ENCODE measurements at places on chromosomes 12 and 14.
A peak's percentile ranks its signal among the peaks of the same experiment; 100 is the strongest.

DNA sequence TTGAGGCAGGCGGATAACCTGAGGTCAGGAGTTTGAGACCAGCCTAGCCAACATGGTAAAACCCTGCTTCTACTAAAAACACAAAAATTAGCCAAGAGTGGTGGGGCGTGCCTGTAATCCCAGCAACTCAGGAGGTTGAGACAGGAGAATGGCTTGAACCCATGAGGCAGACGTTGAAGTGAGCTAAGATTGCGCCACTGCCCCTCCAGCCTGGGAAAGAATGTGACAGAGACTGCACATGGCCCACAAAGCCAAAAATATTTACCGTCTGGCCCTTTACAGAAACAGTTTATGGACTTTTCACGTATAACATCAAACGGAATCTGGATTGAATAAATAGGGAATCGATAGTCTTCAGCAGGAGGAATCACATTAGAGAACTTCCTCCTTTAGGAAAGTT, 3.5 kb downstream of the RSRC2 start:
- DNase-seq: no peak

DNA sequence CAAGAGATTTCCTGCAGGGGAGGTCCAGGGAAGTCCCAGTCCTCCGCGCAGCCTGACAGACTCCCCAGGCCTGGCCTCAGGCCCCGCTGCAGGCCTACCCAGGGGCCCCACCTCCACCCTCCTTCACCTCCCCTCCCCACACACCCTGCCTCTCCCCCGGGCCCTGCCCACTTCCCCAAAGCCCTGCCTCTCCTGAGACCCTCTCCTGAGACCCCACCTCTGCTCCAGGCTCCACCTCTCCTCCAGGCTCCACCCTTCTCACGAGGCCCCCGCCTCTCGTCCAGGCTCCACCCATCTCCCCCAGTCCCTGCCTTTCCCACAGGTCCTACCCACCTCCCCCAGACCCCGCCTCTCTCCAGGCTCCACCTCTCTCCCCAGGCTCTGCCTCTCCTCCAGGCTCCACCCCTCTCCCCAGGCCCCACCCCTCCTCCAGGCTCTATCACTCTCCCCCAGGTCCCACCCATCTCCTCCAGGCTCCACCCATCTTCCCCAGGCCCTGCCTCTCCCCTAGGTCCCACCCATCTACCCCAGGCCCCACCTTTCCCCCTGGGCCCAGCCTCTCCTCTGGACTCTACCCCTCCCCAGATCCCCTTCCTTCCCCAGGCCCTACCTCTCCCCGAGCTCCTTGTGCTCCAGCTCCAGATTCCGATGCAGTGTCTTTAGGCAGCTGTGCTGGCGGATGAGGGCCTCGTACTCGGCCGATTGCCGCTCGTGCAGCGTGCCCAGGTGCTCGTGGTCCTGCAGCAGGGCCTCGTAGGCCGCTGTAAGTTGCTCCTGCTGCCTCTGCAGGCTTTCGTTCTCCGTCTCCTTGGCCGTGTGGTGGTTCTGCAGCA, 58.8 kb upstream of the GPR68 start:
- DNase-seq: peak; percentile 71

DNA sequence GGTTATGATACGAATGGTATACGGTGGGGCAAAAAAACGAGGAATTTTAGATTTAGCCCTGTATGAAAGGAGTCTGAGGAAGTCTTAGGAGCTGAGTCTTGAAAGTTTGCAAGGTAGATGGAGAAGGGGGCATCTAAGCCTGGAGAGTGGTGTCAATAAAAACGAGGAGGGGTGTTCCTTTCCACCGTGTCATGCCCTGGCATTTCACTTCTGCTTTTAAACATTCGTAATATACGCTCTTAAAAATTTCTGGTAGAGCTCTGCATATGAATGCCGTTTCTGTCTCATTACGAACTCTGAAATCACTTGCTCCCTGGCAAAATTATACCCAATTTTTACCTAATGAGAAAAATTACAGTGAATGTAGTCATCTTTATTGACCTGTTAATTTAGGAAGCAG, 170.2 kb downstream of the ERC1 start:
- no peak for DNase-seq

GRCh38 chr14:78970677-78971076, 800.5 kb downstream of the NRXN3 start:
- DNase-seq: no peak

- DNase-seq: no peak
Measured at GRCh38 chr12:54349679-54350078, 14.6 kb downstream of the GPR84 start.

- DNase-seq: no peak
Measured at GRCh38 chr12:65875640-65876071, 51.4 kb downstream of the HMGA2 start.

GRCh38 chr14:24179294-24179960, 7.5 kb downstream of the REC8 start:
- DNase-seq: no peak

GRCh38 chr12:100799770-100800169, 5.2 kb downstream of the ANO4 start:
- no peak for DNase-seq

- DNase-seq: no peak
Measured at GRCh38 chr14:95486875-95487668, 29.4 kb downstream of the SYNE3 start.

- no peak for DNase-seq
Measured at GRCh38 chr14:64612021-64612380, 62.2 kb downstream of the PPP1R36 start.
